ENCODE measurements at places on chromosomes 1 and 21. TPM values are rescaled to one million over a fixed set of nuclear protein-coding genes. Genes with fewer than 3 reads are reported as not detected.
A peak's percentile ranks its signal among the peaks of the same experiment; 100 is the strongest.

The MYCL gene
- total RNA-seq = 0.42 TPM

DNA sequence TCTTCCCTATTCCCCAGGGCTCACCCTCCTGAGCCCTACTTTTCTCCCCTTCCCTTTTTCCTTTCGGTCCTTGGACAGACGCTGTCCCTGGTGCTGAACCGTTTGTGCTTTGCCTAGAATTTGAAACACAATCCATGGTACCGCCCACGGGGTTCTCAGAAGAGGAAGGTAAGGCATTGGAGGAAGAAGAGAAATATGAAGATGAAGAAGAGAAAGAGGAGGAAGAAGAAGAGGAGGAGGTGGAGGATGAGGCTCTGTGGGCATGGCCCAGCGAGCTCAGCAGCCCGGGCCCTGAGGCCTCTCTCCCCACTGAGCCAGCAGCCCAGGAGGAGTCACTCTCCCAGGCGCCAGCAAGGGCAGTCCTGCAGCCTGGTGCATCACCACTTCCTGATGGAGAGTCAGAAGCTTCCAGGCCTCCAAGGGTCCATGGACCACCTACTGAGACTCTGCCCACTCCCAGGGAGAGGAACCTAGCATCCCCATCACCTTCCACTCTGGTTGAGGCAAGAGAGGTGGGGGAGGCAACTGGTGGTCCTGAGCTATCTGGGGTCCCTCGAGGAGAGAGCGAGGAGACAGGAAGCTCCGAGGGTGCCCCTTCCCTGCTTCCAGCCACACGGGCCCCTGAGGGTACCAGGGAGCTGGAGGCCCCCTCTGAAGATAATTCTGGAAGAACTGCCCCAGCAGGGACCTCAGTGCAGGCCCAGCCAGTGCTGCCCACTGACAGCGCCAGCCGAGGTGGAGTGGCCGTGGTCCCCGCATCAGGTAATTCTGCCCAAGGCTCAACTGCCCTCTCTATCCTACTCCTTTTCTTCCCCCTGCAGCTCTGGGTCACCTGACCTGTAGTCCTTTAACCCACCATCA, 10.4 kb downstream of the BCAN start:
- DNase-seq = peak; percentile 81

The CD1B gene
- not detected for total RNA-seq

GRCh38 chr21:30964283-30964682, 74.0 kb downstream of the KRTAP19-8 start:
- DNase-seq = no peak

GRCh38 chr1:211490821-211491415, 1.0 kb downstream of the RD3 start:
- DNase-seq = no peak

DNA sequence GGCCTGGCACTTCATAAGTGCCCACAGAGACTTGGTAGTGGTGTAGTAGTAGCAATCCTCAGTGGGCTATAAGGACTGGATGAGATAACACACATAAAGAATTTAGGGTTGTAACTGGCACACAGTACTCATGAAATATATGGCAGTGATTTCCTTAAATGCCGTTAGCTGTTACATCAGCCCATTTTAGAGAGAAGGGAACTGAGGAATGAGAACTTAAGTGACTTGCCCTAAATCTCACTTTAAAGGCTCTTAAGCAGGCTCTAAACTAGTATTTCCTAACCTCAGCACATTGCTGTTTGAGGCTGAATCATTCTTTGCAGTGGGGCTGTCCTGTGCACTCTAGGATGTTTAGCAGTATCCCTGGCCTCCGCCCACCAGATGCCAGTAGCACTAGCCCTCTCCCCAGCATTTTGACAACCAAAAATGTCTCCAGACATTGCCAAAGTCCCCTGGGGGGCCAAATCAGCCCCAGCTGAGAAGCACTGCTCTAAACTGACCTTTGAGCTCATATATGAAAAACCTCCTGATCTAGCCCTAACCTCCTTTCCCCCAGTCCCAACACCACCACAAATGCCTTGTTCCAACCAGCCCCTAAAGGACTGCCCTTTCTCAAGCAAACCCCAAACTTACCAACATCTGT, 11.6 kb downstream of the CAMK2N1 start:
- DNase-seq = no peak

DNA sequence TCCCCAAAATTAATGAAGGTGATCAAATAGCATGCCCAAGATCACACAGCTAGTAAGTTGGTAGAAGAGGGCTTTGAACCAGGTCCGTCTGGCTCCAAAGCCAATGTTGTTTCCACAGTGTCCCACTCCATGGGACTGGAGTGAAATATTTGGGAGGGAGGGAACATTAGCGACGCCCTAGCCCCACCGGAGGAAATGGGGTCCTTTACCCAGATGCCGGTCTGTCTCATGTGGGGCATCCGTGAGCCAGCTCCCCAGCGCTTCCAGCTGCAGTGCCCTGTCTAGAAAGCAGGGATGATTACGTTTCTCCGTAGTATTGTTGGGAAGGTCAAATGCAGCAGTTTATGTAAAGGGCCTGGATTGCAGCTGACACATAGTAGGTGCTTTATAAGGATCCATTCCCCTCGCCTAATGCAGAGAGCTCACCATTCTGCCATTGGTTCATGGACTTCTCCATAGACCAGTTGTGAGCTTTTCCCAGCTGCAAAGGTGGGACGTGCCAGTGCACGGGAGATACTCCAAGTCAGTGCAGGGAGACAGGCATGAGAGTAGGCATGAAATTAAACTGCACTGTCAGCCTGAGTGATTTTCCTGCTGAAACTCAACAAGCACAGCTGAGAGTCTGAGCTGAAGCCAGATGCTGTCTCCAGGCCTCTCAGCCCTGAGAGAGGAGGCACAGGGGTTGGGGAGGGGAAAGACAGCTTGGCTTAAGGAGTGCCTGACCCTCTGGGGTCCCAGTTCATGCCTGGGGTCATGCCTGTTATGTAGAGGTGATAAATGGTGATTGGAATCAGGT, 24.7 kb downstream of the QSOX1 start:
- no peak for DNase-seq

The RAP1GAP gene
- total RNA-seq = 0.42 TPM

GRCh38 chr1:247054992-247055415, 23.6 kb downstream of the ZNF670 start:
- DNase-seq = no peak

GRCh38 chr1:27391511-27392095, 819 bp upstream of the GPR3 start:
- peak; percentile 70 for DNase-seq

- DNase-seq = peak; percentile 57
Measured at GRCh38 chr1:50418600-50419109, 4.6 kb downstream of the DMRTA2 start.

DNA sequence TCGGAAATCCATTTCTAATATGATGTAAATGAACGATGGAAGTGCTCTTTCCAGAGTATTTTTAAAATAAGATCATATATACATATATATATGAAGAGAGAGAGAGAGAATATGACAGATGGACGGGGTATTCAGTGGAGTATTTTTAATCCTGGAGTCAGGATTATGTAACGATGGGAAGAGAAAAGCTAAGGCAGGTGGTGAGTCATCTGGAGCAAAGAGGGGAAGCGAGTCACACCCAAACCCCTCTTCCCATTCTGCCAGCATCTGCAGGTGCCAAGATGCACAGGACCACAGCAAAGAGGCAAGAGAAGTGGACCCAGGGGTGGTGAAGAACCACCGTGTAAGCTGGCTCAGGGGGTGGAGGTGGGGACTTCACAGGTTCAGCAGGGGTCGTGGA, 102.7 kb upstream of the GRIK3 start:
- DNase-seq = no peak

GRCh38 chr1:62052946-62053345, 141.7 kb upstream of the L1TD1 start:
- DNase-seq = no peak

The SPRR2B gene
- total RNA-seq = not detected

GRCh38 chr1:3194760-3195479, 125.9 kb downstream of the PRDM16 start:
- no peak for DNase-seq

GRCh38 chr1:64891448-64891825, 74.9 kb downstream of the JAK1 start:
- DNase-seq = no peak

GRCh38 chr1:151533870-151534269, 6.2 kb upstream of the TUFT1 start:
- DNase-seq = no peak

DNA sequence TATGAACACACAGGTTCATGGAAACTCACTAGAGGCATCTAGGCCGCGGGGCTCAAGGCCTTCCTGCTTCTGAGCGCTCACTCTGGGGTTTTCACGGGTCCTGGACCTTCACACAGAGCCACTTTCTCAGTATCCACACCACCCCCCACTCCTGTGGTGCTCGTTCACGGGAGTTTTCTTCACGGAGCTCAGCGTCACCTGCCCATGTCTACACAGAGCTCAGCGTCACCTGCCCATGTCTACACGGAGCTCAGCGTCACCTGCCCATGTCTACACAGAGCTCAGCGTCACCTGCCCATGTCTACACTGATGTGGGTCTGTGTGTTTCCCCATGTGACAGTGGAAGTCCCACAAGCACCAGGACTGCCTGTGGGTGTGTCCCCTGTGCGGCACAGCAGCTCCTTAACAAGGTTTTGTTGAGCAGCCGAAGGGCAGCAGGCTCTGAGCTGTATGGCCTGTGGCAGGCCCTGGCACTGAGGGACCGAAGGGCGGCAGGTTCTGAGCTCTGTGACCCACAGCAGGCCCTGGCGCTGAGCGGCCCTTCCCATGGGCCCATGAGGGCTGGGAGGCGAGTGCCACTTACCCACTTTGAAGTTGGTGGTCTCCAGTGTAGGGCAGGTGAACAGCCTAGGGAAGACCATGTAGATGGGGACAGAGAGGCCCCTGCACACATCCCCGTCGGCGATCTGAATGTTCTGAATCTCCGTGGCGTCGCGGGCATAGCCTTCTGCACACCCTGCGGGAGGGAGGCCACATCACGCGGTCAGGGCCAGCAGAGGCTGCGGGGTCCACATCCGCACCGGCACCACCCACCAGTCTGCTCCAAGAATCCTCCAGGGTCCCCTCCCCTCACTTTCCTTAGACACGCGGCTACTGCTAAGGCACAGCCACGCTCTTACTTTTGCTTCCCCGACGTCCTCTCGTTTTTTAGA, 39.8 kb downstream of the VPS26C start:
- peak; percentile 59 for DNase-seq

DNA sequence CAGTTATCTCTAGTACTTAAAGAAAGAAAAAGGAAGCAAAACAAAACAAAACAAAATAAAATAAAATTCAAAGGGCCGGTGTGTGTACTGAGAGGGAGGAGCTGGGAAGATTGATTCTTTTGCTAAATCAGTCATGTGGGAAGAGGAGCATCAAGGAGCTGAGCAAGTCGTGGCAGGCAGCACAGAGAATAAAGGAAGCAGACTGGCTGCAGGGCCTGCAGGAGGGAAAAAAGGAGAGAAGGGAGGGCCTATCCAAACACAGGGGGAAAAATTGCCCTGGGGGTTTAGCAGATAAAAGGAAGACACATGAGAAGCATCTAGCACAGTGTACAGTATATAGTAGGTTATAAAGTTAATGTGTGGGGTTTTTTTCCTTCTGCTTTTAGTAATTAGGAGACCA, 27.6 kb downstream of the AGO4 start:
- no peak for DNase-seq

- no peak for DNase-seq
Measured at GRCh38 chr1:3352299-3352951, 102.0 kb upstream of the ARHGEF16 start.

The NTMT2 gene
- not detected for total RNA-seq
